Activated CD4-positive, alpha-beta T cell treated with anti-CD3 and anti-CD28 coated beads, Interleukin-2, amount 10 ng/mL, durations not matched to agents 24 days and 14 days (primary cell): ENCODE measurements at places on chromosomes 12 and 14.

- DNase-seq = no peak
Measured at GRCh38 chr12:108346727-108347710, 7.9 kb upstream of the CMKLR1 start.

GRCh38 chr12:3759878-3760277 lies 7.0 kb upstream of the CRACR2A start:
- peak; percentile 29 for DNase-seq

DNA sequence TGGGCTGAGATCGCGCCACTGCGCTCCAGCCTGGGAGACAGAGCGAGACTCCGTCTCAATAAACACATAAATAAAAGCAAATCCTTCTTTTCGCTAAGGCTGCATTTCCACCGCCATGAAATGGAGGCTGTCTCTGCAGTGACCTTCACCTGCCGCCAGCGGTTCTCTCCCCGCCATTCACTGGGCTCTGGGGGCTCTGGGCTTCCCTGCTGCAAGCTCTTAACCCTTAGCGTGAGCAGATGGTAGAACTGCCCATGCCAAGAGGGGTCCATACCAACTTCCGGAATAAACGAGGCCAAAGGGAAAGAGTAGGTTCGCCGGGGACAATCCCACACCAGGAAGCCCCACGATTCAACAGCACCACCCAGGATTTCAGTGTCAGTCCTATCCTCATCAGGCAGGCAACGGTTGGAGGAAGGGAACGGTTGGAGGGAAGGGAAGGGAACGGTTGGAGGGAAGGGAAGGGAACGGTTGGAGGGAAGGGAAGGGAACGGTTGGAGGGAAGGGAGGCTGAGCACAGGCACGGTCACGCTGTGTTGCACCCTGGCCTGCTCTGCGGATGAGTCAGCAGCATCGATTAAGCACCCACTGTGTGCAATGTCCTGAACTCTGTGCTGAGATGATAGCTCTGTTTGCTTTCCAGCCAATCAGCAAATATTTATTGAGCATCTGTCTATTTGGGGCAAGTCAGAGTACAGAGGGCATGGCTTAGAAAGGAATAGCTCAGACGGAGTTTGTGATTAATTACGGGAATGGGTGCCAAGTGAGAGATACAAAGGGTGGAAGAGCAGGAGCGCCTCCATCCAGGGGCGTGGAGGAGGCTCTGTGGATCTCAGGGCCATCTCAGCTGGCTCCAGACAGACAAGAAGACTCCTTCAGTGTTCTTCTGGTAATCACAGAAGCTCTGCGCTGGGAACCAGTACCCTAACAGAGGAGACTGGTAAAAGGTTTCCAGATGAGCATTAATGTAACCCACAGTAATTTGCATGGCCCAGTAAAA lies 77.9 kb downstream of the NINJ2 start:
- no peak for DNase-seq

DNA sequence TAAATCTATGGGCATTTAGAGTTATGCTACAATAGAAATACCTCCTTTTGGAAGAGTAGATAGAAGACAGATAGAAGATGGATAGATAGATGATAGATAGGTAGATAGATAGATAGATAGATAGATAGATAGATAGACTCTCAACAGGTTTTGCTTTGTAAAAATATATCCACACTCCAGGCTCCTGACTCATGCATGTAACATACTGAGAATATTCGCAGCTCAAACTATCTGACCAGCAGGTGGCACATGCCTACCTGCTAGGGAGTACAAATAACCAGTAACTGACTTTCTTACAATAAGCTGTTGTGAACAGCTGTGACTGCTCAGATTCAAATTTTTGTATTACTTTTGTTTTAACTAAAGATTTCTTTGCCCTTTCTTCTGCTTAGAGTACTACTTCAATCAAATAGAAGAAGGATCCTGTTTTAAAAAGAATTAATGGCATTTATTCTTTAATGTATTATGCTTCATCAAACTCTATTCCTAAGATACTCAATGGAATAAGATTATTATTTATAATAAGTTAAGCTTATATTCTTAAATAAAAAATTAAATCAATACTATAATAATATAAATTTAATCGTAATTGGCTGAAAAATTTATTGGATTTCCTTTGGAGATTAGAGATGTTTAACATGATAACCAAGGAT lies 15.8 kb upstream of the CPNE8 start:
- peak; percentile 76 for DNase-seq

- peak; percentile 76 for DNase-seq
Measured at GRCh38 chr12:100672075-100672592, 98.7 kb downstream of the GAS2L3 start.

- peak; percentile 76 for DNase-seq
Measured at GRCh38 chr12:79737875-79738718, 47.3 kb upstream of the PAWR start.

GRCh38 chr12:79454338-79454843 lies 236.4 kb downstream of the PAWR start:
- no peak for DNase-seq

DNA sequence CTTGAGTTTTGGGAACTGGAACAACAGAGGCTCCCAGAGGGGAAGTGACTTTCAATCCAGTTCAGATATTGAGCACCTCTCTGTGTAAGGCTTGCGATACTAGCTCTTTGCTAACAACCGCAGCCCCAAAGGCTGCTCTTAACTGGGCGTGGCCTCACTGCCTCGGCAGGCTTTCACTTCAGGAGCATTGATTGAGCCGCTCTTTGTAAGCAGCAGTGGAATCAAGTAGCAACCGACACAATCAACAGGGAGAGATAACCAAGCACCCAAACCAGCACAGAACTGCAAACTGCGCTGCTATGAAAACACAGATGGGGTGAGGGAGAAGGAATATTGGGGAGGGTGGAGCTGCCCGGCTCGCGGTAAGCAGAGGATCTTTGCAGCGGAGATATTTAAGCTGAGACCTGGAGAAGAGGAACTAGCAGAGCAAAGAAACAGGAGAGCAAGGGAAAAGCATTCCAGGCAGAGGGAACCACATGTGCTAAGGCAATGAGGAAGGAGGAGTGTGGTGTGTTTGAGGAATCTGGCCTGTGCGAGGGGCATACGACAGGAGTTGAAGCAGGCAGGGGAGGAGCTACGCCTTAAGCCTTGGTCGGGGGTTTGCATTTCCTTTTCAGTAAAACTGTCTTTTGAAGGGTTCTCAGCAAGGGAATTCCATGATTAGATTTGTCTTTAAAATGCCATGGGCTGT lies 17.3 kb upstream of the YY1 start:
- peak; percentile 93 for DNase-seq

GRCh38 chr14:95359994-95360826 lies 40.5 kb upstream of the CLMN start:
- DNase-seq = no peak

- DNase-seq = no peak
Measured at GRCh38 chr12:57003395-57003794, 3.0 kb downstream of the ZBTB39 start.
